ENCODE measurements at places on chromosomes 1 and 21.

DNA sequence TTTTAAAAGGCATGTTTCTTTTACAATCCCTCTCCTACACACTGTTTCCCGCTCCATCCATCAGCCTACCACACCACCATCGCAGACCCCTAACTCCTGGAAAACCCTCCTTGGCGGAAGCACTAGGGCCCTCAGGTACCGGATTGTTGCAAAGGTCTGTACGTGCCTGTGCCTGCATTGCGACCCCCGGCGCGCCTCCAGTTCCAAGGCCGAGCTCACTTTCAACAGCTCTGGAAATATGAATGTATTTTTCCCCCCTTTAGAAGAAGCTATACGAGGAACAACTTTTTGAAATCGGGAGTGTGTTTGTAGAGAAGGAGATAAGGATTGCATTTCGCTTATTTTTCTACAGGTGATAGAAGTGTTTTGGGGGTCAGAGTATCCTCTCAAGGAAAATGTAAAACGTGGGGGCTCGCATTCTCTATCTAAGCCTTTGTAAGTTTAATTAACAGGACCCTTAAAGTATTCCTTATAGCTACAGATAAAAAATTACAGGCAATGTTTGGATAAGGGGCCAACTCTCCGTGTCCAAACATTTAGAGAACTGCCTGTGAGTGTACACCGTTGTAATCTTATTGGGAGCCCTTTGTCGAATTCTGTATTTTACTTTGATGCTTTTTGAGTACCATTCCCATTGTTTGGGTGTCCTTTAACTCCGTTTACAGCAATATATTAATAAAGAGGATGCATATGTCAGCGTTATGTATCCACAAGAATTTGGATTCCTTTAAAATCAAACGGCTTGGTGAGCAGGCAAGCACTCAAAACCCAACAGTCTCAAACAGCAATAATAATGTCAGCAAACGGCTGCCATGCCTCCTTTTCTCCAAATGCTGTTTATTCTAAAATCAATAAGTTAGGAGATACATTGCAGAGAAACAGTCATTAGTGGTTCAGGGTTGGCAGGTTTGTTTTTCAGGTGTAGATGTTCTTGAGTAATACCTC is 5.9 kb downstream of the PRRX1 start:
- no peak for DNase-seq

DNA sequence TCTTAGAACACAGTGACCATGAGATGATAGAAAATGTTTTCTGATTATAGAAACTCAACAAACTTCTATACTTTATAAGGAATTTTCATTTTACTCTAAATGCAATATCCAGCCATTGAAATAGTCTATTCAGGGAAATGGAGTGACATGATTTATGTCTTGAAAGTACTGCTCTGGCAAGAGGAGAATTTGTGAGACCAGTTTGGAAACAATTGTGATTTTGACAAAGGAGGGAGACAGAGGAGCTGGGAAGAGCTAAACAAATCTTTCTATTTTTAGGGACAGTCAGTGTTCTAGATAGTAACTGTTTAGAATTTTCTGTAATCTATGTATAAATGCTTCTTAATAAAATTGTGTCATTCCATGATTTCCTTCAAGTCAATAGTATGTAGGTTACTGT is 252.3 kb downstream of the FMN2 start:
- no peak for DNase-seq

DNA sequence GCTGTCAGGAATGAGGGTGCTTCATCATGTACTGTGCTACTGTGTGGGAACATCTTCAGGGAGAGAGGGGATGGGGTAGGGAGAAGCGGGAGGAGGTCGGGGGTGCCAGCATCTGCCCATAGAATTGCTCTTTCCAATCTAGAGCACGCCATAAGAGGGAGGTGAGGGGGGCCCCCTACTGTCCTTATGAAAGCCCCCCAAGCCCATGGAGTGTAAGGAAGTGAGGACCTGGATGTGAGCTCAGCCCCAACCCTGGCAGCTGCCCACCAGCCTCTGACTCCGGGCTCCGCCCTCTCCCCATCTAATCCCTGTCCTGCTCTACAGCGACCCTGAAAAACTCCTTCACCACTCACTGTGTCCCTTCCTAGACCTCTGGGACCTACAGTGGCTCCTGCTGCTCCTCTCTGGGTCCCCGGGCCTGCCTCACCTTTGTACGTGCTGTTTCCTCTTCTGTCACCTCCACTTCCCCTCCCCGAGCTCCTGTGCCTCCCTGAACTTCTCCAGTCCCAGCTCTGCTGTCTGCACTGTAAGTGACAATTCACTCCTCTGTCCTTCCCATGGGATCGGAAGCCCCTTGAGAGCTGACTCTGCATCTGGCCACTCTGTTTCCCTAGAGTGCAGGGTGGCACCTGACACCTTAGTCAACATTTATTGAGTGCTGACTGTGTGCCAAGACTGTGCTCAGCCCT is 269.4 kb downstream of the PTPRU start:
- DNase-seq = no peak

DNA sequence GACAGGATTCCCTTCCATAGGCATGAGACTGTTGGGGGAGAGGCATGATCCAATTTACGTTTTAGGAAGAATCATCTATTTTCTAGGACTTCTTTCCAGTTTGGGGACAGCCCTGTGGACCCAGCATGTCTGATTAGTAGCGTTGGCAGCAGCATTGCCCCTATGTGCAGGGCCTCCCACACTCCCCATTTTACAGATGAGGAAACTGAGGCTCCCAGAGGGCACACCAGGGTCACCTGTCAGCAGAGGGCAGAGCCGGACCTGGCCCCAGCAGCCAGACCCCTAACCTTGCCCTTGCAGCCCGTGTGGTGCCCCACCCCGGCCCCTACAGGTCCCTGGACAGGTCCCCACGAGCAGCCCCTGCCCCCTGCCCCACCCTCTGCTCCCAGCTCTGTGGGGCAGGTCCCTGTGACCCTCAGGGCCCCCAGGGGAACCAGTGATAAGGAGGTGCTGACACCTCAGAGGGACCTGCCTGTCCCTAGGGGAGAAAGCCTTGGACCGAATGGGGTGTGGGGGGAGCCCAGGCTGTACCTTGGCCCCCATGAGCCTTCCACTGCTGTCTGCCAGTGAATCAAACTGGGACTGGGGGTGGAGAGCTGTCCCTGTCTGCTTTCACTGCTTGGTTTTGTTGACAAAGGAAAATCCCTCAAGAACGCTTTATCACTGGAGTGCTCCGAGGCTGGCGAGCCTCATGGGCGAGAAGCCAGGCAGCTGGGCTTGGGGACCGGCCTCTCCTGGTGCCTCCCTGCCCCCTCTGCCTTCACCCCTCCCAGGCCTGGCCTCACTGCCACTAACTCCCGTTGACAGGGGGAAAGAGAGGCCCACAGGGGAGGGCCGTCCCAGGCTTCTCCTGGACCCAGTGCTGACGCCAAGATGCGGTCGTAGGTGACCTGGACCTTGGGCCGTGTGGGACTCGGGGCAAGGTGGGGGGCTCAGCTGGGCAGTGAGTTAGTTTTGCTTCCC is 39.4 kb upstream of the CCDC27 start:
- peak; percentile 70 for DNase-seq

DNA sequence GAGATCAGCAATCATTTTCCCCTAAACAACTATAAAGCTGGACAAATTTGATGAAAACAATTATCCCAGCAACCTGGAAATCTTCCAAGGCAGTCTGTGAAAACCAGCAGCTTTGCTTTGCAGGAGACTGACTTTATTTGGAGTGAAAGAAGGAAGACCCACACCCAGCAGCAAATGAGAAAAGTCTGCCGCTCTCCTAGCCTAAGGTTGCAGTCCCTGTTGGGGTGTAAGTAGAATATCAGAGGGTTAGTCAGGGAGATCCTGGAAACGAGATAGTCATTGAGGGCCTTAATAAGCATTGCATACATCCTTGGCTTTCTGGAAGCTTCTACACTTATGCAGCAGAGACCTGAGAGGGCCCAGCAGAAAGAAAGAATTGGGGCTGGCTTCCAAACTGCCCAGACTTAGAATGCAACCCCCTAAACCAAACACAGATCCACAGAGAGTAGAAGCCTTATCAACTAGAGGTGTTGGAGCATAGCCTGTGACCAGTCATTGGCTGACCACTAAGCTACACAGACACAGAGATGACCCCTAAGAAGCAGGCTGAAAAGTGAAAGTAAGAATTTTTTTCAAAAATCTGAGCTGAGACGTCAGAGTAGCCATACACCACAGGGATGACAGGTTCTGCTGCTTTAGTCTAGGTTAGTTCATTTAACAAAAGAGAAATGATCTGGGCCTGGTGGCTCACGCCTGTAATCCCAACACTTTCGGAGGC is 98.3 kb downstream of the LYPLAL1 start:
- DNase-seq = no peak

DNA sequence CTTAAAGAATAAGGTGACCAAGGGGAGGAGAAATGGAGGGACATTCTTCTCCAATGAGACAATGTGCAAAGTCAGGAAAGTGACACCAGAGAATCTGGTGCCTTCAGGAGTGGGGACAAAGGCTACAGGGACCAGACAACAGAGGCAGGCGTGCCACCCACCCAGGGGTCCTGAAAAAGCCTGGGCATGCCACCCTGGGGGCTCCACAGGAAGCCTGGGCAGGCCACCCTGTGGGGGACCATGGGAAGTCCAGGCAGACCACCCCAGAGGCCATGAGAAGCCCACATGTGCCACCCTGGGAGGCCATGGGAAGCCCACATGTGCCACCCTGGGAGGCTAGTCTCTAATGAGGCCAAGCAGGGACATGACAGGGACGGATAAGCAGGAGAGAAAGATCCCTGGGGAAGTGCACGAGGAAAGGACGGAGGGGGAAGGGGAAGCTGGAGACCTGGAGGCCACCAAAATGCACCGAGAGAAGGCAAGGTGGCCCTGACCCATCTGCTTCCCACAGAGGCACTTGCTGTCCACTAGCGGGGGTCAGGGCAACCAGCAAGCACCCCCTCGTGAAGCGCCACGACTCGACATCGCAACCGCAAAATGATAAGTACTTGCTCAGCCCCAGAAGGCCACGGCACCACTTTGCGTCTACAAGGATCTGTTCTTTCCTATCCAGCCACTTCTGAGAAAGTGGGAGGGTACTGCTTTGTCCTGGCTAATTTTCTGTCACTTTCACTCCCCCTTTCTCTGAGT is 7.2 kb upstream of the PDE9A start:
- no peak for DNase-seq

- DNase-seq = no peak
These were observed 506.6 kb upstream of the PTBP2 start for GRCh38 chr1:96214982-96215381.

- DNase-seq = no peak
These were observed 100.5 kb downstream of the ZBTB18 start for GRCh38 chr1:244151537-244151936.

GRCh38 chr1:97680470-97680869 is 240.4 kb downstream of the DPYD start:
- DNase-seq = no peak

DNA sequence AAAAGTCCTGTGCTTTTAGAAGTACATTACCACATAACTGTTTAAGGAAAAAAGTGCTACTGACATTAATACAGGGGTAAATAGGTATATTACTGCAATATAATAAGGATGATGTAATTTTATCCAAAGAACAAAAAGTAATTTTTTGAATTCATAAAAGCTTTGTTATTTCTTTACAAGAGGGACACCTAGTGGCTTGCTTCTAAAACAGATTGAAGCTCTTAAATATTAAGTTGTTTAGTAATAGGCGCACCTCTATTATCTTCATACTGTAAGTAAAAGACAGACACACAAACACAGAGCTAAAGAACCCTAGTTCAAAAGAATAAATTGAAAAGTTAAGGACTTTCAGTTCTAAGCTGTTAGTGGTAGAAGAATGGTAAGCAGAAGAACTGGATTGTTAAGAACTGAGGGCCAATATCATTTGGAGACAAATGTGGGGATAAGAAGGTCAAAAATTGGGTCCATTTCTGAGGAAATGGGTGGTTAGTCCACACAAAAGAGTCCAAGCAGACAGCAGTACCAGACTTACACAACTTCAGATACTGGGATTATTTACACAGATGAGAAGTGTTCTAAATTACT is 15.4 kb downstream of the ZNHIT6 start:
- DNase-seq = no peak

DNA sequence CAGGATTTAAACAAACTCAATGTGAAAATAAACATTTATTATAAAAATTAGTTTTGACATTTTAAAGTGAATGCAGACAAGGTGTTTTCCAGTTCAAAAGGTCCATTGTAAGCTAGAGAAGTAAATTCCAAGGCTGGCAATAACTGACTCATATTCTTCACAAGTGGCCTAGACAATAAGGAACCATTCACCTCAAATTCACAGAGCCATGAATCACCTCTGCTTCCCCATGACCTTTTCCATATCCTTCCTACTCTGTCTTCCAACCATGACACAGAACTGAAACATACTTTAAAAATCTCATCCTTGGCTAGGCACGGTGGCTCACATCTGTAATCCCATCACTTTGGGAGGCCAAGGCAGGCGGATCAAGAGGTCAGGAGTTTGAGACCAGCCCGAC is 24.8 kb downstream of the F11R start:
- DNase-seq = no peak

DNA sequence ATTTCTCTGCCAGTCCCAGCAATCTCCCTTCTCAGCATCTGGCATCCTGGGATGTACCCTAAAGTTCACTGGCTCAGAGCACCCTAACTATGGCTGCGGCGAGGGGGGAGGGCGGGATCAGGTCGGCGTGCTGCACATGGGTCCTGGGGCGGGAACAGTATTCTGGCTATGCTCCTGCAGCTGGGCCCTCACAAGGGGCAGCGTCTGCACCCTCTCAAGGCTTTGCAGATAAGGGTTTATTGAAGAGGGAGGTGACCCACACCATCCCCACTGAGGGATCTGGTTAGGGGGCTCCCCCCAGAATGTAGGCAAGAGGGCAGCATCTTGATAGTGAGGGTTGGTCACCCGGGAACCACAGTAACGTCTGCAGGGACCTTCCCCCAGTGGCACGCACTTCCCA is 44.9 kb upstream of the PCBP3 start:
- DNase-seq = no peak

DNA sequence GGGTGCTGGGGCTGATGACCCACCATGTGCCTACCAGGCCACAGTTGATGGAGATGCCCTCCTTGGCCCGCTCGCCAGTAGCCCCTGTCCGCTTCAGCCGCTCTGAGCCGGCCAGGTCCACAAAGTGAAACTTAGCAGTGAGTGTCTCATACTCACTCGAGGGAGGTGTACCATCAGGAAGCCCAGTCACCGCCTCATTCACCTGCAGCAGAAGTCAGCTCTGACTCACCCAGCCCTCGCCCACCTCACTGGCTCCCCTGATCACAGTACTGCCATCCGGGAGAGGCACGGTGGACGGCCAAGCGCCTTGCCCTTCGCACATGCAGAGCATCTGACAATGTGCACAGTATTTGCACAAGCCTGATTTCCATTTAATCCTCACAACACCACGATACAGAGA is 18.8 kb downstream of the KIF21B start:
- no peak for DNase-seq

DNA sequence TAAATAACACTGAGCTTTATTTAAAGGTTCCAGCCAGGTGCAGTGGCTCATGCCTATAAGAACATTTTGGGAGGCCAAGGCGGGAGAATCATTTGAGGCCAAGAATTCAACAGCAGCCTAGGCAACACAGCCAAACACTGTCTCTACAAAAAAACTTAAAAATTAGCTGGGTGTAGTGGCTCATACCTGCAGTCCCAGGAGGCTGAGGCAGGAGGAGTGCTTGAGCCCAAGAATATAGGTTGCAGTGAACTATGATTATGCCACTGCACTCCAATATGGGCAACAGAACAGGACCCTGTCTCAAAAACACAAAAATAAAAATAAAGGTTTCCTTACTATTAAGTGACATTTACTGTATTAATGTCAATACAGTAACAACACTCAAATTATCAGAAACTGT is 2.1 kb downstream of the TAF12 start:
- DNase-seq = no peak

GRCh38 chr1:160891474-160891873 is 6.5 kb upstream of the ITLN1 start:
- DNase-seq = no peak

GRCh38 chr1:66140072-66140471 is 347.4 kb downstream of the PDE4B start:
- no peak for DNase-seq

Measured in frontal cortex (tissue), 4 donors.